T-helper 2 cell (primary cell): ENCODE measurements at places on chromosomes 2 and 18.

GRCh38 chr2:66982766-66983165, 414.4 kb upstream of the ETAA1 start:
- no peak for DNase-seq

DNA sequence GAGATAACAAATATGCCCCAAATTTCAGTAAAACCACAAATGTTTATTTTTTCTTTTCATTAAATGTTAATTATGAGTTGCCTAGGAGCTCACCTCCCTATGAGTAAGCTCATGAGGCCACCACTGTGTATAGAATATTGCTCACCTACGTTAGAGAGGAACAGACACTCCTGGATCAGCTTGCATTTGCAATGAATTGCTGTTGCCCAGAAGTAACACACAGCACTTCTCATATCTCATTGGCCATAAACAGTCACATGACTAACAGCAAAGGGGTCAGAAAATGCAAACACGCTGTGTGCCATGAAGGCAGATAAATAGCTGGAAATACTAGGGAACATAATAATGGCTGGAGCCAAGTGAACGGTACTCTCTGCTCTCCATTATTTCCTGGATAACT, 89.0 kb upstream of the GALNT5 start:
- DNase-seq: no peak

DNA sequence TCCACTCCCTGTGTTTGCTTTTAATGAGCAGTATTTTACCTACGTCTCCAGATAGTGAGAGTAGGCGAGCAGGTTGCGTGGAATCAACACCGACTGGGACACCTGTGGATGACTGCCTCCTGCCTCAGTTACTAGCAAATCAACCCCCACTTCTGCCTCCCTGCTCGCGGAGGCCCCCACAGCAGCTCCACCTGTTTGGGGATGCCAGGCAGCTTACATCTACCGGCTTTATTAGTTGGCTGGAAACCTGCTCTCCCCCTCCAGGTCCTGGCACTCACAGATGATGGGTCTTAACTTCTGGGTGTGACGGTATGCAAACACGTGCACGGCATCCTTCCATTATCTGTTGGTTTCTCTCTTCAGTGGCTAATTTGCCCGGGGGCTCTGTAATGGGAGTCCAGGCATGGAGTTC, 164.4 kb upstream of the SESTD1 start:
- DNase-seq: no peak

DNA sequence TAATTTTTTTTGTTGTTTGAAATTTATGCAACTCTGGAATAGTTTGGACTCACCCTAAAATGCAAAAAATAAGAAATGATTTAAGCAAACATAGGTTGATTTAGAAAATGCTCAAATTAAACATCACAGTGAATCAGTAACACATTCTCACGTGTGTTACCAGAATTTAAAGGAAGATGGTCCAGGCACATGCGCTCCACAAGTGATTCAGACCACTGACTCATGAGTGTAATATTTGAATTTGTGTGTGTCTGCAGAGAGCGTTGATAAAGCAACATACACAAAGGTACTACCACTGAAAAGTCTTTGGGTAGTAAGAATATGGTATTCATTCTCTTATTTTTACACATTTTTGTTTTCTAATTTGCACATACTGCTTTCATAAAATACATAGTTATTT, 7.9 kb downstream of the SS18 start:
- no peak for DNase-seq

DNA sequence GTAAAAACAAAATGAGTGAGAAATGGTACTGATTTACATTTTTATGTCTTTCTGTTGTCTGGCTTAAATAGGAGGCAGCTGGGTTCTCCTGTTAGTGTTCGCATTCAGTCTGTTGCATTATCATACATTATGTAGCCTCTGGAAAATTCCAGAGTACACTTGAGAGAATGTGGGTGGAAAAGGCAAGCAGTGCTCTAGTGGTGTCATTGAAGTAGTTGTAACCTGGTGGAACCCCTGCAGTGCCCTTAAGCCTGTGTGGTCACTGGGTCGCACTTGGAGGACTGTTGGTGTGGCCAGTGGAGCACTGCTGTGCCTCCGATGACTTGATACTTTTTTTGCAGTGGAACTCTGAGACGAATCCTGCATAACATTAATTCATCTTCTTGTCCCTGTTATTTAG, 52.4 kb downstream of the USP14 start:
- DNase-seq: no peak

DNA sequence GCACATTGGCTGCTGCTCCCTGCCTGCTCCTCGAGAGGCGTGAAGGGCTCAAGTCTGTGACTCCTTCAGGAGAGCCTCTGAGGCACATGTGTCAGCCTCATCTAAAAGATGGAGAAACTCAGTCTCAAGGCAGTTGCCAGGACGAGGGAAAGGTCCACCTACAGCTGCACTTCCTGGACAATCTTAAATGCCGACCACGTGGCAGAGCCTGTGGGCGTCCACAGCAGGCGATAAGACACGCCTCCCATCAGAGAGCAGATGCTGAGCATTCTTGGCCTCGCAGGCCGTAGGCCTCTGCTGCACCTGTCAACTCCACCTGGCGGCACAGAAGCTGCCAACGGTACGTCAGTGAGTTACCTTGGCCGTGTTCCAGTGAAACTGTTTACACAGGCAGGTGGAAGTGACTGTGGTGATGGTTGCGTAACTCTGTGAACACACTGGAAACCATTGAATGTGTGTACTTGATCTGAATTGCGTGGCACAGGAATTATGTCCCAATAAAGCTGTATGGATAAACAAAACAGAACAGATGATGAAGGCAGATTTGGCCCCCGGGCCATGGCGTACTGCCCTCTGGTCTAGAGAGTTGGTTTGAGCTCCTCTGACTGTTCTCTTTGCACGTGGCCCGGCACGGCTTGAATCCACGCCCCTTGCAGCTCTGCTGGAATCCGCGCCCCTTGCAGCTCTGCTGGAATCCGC, 114.5 kb downstream of the RNF144A start:
- DNase-seq: peak; percentile 37

DNA sequence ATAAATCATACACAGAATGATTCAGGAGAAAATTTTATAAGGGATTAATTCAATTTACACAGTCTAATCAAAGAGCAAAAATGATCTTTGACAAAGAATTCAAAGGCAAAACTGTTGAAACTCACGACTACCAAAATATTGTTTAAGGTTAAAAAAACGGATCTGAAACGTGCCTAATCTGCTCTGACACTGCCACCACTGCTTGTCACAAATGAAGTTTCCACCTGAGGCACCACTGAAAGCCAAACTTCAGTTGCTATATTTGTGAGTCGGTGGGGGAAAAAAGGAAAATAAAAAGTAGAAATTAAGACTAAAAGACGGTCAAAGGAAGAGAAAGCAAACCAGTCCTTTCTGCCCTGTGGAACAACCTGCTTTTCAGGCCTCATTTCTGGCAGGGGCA, 140.6 kb upstream of the DNMT3A start:
- DNase-seq: no peak

- DNase-seq: no peak
Measured at GRCh38 chr2:201347138-201347537, 10.0 kb downstream of the FLACC1 start.

DNA sequence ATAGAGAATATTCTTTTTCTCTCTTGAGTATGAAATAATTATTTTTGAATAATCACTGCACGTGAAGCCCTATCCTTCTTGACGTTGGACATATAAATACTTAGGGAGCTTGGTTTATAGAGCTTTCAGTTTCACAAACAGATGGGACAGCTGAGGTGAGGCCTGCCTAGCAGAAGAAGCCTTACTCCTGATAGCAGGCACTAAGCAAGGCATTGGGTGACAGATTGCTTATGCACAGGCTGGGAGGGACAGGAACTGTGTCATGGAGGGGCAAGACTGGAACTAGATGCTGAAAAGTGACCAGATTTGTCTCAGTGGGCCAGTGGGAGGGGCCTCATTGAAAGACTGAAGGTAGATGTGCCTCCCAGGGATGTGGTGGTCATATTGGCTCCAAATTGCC, 220.8 kb downstream of the NEDD4L start:
- DNase-seq: no peak

GRCh38 chr2:150977296-150977695, 284.4 kb downstream of the RBM43 start:
- DNase-seq: no peak

GRCh38 chr2:234483568-234484251, 13.2 kb downstream of the ARL4C start:
- peak; percentile 42 for DNase-seq

DNA sequence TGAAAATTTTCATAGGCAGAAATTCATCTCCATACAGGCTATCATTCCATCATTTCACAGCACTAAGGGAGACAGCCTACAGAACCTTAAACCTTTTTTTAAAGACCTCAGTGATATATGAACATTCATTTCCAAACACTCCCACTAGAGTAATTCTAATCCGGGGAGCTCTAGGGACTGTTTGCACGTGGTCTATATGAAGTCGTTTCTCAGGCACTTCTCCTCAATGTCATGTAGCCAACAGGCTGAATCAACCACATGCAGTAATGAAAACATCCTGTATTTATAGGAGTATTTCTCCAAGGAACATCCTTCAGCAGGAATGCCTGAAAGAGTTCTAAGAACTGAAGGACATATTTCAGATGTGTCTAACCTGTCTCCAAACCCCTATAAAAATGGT, 97.3 kb upstream of the CREB1 start:
- DNase-seq: no peak

GRCh38 chr2:232481322-232482140, 6.1 kb downstream of the ECEL1 start:
- no peak for DNase-seq

DNA sequence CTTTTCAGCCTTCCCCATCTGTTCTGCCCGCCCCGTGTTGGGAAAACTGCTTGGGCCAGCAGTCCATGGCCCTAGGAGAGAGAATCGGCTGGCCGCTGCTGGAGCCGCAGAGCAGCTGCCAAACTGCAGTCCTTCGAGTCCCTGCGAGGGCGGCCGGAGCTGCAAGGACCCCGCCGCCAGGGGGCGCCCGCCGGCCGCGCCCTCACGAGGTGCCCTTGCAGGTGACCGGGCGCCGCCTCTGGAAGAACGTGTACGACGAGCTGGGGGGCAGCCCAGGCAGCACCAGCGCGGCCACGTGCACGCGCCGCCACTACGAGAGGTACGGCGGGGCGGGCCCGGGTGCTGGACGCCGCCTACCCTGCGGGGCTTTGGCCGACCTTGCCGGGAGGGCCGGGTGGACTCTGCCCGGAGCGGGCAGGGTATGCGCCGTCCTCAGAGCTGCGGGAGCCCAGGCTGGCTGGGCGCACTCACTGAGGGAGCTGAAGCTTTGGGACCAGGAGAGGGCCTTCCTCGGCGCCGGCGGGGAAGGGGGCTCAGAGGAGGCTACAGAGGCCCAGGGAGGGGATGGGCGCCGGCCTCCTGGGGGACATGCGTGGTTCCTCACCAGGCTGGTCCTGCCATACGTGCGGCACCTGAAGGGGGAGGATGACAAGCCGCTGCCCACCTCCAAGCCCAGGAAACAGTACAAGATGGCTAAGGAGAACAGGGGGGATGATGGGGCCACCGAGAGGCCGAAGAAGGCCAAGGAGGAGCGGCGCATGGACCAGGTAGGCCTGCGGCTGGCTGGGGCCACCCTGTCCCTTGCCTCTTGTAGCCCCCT, 13.6 kb downstream of the ARID5A start:
- no peak for DNase-seq

GRCh38 chr2:10309286-10309685, 6.6 kb downstream of the HPCAL1 start:
- DNase-seq: no peak

DNA sequence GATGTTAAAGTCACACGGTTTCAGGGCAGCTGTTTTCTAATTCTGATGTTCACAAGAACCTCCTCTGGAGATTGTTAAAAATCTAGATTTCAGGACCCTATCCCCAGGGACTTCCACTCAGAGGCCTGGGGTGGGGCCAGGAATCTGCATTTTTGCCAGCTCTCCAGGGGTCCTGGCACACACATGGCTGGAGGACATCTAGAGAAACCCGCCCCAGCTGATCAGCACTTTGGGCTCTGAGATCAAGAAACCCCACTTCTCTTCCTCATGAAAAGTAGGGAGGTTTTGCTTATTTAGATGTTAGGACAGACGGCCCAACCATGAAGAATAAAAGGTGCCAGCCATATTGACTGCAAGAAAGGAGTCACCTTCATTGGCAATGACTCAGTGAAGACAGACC, 148.8 kb downstream of the TNS1 start:
- no peak for DNase-seq

GRCh38 chr18:58631301-58631700, 2.4 kb upstream of the ALPK2 start:
- DNase-seq: no peak

GRCh38 chr2:194464964-194465638, 1191.9 kb upstream of the SLC39A10 start:
- DNase-seq: no peak

DNA sequence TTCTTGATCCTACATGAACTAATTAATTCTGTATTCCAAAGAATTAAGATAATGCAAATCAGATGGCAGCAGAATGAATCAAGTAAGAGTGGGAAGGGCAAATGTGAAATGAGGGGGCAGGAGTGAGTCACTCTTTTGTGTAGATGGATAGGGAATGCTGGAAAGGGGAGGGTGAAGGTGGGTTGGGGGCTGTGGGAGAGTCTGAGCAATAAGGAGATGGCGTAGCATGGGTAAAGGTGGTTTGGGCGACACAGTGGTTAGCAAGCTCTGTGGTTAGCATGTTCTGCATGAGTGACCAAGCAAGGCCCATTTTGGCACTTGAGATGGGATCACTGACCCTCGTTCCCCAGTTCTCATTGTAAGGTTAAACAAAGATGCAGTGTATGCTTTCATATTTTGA, 20.4 kb downstream of the GPD2 start:
- no peak for DNase-seq

DNA sequence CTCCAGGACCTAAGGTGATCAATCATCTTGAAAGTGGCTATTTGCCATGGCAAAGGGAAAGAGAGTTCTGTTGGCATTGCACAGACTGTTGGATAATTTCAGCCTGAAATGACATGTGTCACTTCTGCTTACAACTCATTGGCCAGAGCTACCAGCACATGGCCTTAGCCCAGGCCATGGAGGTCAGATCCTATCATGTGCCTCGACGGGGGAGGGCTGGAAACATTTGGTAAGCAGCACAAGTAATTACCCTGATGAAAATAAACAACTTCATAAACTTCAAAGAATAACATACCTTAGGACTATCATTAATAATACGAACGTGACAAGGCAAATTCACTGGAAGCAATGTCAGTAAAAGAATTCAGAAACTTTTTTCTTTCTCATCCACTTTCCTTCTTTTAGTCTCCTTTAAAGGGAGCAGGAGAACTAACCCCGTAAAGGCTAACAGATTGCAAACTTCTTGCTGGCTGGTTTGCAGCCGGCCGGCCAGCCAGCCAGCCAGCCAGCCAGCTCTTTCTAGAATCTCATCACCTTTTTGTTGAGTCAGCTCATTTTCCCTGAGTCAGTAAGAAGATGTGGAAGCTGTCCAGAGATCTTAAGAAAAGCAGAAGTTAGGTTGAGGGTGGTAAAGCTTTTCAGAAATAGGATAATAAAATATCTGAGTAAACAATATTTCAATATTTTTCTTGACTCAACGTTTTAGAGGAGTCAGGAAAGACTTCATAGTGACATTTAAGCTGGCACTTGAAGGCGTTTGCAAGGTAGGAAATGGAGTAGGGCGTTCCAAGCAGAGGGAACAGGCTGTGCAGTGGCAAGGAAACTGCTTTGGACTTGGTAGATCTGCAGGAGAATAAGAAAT, 31.9 kb downstream of the CNRIP1 start:
- DNase-seq: no peak
